ENCODE measurements at places on chromosomes 6 and 20.

DNA sequence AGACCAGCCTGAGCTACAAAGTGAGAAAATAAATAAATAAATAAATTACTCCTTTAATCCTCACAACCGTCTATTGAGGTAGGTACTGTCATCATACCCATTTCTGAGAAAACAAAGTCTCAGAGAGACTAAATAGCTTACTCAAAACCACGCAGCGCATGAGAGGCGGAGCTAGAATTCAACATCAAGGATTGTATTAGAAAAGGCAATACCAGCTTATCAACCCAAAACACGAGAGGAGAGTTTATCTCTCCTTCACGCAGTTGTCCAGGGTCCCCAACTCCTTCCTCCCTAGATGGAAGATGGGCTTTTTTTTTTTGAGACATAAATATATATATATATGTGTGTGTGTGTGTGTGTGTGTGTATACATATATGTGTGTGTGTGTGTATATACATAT lies 12.2 kb downstream of the HNF4A start:
- DNase-seq = no peak

DNA sequence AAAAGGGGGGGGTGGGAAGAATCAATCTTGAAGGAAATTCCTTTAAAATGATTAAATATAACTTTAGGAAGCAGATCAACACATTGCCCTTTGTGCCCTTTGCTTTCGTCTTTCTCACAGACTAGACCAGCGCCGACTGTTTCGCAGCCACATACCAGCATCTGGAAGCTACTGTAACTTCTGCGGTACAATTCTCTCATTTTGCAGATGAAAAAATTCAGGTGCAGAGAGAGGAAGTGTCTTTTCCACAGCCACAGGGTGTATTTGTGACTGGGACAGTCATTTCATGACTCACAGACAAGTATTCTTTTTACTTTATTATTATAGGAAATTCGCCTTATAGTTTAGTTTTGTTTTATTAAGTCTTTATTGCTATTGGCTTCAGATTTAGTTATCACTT lies 84.2 kb downstream of the UST start:
- peak; percentile 45 for DNase-seq

GRCh38 chr6:79065232-79065631 lies 12.8 kb downstream of the PHIP start:
- no peak for DNase-seq

DNA sequence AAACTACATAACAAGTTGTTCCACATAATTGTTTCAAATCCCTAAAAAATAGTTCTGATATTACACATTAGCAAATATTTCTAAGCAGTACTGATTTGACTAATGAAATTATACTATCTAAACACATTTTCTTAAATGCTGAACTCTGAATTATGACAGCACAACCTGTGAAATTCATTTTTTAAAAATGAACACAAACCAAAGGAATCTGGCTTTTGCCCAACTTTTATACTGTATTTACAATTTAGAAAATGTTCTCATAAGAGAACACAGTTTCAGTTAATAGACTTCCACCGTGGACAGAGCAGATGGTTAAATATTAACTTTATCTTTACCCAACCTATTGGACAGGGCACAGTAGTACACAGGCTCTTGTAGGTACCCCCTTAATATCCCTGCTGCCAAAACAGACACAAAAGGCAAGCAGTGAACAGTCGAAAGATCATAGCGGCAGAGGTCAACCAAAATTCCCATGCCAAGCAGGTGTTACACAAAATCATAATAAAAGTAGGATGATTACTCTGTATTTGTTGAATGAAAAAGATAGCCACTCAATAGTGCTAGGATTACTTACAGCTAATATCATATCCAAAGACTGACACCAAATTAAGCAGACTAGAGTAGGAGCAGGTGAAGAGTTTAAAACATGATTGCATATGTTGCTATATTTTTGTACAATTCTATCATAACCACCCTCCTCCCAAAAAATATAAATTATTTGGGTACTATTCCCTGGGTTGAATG lies 122.5 kb downstream of the RNGTT start:
- no peak for DNase-seq

GRCh38 chr6:47404435-47404834 lies 73.2 kb upstream of the CD2AP start:
- no peak for DNase-seq

GRCh38 chr20:58753267-58753921 lies 60.8 kb downstream of the NPEPL1 start:
- no peak for DNase-seq

GRCh38 chr6:139398658-139399057 lies 24.2 kb upstream of the CITED2 start:
- no peak for DNase-seq

DNA sequence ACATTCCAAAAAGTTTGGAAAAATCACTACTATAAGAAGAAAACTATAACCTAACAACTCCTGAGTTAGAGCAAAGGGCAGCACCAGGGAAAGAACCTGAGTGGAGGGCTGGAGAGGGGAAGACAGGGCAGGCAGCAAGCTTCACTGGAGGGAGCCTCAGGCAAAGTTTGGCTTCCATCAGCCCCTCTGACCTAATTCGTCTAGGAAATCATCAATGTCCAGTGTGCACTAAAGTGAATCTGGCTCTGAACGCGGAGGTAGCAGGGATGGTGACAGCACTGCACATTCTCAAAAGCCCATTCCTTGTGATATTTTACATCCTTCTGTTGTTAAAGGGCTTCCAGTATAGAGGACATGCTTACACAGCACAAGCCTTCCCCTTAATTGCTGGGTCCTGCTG lies 87.1 kb downstream of the ZDHHC14 start:
- no peak for DNase-seq

- no peak for DNase-seq
These were observed 238.6 kb downstream of the BTBD3 start for GRCh38 chr20:12156252-12156651.

Data from CD4-positive, alpha-beta T cell treated with Interleukin-12 subunit alpha and Interleukin-12 subunit beta, for 1 hour (primary cell).